Stromal cell of bone marrow (primary cell): ENCODE measurements at places on chromosomes 7 and 10.
A peak's percentile ranks its signal among the peaks of the same experiment; 100 is the strongest.

GRCh38 chr7:112272921-112273561 lies 66.5 kb downstream of the ZNF277 start:
- DNase-seq = no peak

- DNase-seq = peak; percentile 71
Measured at GRCh38 chr10:5317547-5318107, 47.1 kb upstream of the UCN3 start.

DNA sequence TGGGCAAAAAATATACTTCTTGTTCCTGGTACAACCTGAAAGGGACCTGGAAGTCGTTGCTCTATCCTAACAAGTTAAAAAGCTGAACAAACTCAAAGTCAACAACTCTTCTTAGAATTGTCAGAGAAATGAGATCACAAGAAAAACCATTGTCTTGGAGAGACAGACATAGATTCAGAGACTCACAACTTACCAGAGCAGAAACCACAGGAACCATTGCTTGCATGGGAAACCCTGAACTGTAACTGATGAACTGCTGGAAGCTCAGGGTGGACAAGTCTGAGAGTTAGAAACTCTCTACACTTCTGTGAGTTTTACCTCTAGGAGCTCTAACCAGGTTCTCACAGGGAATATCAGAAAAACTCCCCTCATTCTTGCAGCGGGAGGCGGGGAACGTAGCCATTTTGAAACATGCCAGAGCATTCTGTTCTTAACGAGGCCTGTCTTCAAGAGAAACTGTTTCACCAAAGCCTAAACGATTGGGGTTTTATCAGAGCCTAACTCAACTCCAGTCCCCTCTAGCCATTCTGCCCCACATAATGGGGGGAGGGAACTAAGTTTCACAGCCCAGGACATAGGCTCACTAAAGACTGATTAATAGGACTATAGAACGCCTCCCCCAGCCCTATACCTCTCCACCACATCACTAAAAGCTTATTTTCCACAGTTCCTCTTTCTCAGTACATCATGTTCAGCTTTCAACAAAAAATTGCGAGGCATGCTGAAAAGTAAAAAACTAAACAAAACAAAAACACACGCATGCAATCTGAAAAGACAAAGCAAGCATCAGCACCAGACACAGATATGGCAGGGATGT lies 12.0 kb upstream of the GSDME start:
- DNase-seq = no peak

- DNase-seq = no peak
Measured at GRCh38 chr10:7306147-7306546, 104.7 kb downstream of the SFMBT2 start.
